ENCODE measurements at places on chromosomes 3 and 15.
A peak's percentile ranks its signal among the peaks of the same experiment; 100 is the strongest.

- DNase-seq, result no peak
Observed at GRCh38 chr15:80371924-80372323, 32.3 kb upstream of the ARNT2 start.

DNA sequence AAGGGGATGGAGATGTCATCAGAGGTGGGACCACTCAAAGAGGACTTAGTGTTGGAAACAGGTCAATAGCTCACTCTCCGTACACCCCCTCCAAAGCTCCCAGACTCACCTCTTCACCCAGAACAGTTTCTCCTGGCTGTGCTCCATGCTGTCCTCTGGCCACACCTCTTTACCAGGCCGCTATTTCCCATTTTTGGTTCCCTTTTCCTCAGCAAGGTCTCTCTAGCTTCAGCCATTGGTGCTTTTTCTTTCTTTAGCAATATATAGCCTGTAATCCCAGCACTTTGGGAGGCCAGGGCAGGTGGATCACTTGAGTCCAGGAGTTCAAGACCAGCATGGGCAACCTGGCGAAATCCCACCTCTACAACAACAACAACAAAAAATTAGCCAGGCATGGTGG lies 123.6 kb upstream of the SMAD3 start:
- DNase-seq, result no peak

- no peak for DNase-seq
Observed at GRCh38 chr3:183958226-183958625, 59.5 kb downstream of the ABCC5 start.

GRCh38 chr15:66895794-66896453 lies 169.5 kb upstream of the SMAD3 start:
- DNase-seq, result no peak

DNA sequence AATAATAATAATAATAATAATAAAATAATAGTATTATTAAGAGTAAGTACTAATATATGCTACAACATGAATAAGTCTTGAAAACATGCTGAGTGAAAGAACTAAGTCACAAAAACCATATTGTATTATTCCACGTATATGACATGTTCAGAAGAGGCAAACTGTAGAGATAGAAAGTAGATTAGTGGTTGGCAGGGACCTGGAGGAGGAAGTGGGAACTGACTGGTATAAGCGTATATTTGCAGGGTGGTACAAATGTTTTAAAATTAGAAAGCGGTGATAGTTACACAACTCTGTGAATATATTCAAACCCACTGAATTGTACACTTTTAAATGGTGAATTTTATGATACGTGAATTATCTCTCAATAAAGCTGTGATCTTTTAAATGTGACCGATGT lies 32.8 kb downstream of the LRRK1 start:
- no peak for DNase-seq

DNA sequence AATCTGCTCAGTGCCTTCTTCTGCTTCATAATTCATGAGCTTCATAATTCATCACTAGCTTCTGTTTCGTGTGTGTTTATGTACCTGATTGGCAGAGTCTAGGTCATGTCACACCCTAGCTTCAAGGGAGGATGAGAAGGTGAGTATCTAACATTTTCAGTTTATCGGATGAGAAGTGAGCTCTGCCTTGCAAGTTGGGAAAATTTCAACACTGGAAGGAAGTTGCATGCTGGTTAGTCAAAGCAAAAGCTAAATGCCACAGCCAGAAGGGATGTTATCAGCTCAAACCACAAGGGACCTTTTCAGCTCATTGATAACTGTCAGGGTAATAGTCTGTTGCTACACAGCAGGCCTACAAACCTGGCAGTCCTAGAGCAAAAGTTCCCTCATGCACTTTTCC lies 7.3 kb upstream of the TNFSF10 start:
- no peak for DNase-seq

GRCh38 chr15:89812011-89812846 lies 2.4 kb downstream of the ANPEP start:
- DNase-seq, result no peak

DNA sequence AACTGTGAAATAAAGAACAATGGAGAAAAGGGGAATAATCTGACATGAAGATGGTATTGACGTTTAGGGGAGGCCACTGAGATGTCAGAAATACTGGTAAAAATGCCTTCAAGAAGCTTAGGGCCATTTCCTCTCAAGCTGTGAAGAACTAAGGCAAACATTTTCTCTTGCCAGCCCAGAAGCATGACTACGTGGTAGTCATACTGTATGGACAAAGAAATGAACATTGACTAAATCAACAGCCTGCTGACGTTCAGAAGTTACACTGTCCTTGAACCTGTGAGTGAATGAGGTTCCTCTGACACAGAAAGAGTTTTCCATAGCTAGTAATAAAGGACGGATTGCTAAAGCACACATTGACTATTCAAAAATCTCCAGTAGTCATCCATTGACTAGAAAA lies 121.0 kb downstream of the P3H2 start:
- DNase-seq, result no peak

DNA sequence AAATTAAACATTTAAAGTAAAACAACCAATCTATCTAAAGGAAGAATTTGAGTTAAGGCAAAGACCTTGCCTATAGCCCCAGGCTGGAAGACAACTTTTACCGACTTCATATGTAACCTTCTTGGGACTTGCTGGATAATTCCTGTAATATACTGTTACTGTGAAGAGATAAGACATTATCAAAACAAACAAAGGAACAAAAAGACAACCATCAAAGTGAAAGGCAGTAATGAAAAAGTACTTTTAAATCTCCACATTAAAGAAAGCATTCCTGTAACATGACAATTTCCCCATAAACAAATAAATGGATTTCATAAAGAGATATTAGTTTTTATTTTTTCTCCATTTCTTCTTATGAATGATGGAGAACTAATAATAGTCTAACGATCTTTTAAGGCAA lies 2.4 kb downstream of the CMTM6 start:
- no peak for DNase-seq

- DNase-seq, result no peak
Observed at GRCh38 chr15:76576523-76577279, 240.1 kb downstream of the ISL2 start.

- peak; percentile 48 for DNase-seq
Observed at GRCh38 chr3:152444029-152444641, 175.4 kb downstream of the MBNL1 start.

GRCh38 chr15:39745415-39745814 lies 37.2 kb downstream of the FSIP1 start:
- DNase-seq, result no peak

DNA sequence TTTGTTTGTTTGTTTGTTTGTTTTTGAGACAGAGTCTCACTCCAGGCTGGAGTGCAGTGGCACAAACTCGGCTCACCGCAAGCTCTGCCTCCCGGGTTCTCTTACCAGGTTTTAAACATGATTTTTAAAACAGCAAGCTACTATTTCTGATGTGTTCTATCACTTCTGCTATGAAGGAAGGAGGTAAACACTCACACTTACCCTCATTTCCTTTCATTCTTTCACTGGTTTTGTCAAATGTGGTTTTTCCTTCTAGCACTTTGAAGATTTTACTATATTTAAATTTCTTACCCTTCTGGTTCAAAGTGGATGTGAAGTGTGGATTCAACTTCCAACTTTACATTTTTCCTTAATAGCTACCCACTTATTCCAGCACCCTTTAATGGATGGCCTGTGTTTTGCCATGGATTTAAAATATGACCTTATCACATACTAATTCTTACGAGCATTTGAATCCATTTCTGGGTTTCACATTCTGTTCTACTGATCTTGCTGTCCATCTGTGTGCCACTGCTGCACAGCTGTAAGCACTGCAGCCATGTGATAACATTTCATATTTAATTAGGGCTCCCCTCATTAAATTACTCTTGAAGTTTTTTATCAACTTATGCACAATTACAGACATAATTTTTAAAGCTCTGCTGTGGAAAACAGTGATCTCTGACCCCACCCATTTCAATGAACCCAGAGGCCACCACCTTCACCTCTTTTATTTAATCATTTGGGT lies 42.3 kb downstream of the TXNRD3 start:
- DNase-seq, result no peak

DNA sequence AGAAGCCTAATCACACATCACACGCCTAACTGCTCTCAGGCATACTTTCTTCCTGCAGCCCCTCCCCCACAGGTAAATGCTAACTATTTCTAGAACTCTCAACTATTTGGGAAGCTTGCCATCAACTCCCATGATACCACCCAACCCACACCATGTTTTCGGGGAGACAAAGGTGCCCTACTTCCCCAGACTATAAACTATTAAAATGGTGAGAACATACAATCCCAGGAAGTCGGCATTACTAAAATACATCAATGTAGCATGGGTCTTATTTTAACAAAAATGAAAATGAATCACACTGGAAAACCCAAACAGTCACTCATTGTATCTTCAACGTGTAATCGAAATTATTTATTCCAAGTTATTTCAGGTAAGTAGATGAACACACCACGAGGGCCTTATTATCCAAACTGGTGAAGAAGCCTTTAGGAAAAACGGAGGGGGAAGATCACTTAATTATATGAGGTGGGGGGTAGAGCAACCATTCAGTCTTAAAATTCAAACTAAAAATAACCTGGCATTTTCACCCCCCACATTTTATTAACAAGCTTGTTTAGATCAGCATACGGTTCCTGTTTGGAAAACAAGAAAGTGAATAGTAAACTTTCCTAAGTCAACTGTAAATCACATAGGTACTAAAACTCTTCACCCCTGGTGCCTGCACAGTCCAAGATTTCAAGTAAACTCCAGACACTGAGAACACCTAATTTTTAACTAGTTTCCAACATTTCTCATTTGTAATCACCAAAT lies 1.9 kb downstream of the TBL1XR1 start:
- peak; percentile 42 for DNase-seq

- DNase-seq, result no peak
Observed at GRCh38 chr3:160671231-160671630, 5.7 kb upstream of the ARL14 start.

- no peak for DNase-seq
Observed at GRCh38 chr15:20271647-20272046, 270.0 kb downstream of the GOLGA6L6 start.

GRCh38 chr15:57060799-57061198 lies 142.4 kb downstream of the TCF12 start:
- no peak for DNase-seq

- DNase-seq, result no peak
Observed at GRCh38 chr15:68700455-68701123, 120.1 kb downstream of the ANP32A start.

DNA sequence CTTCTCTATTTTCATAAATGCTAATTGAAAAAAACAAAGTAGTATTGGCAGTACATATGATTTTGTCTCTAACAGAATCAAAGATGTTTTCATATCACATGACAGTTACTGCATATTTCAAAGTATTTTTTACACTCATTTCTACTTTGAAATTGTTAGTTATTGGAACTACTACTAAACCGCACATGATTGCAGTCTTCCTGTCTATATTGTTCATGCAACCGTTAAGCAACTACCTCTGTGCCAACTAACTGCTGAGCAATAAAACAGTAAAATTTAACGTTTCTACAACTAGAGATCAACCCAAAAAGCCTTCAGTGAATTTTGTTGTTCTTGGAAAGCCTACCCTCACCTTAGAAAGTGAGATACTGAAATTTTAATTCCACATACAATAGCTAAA lies 64.2 kb downstream of the DMXL2 start:
- no peak for DNase-seq

GRCh38 chr3:43096761-43097160 lies 9.1 kb downstream of the POMGNT2 start:
- no peak for DNase-seq

- DNase-seq, result no peak
Observed at GRCh38 chr3:5194341-5194740, 6.8 kb downstream of the EDEM1 start.

DNA sequence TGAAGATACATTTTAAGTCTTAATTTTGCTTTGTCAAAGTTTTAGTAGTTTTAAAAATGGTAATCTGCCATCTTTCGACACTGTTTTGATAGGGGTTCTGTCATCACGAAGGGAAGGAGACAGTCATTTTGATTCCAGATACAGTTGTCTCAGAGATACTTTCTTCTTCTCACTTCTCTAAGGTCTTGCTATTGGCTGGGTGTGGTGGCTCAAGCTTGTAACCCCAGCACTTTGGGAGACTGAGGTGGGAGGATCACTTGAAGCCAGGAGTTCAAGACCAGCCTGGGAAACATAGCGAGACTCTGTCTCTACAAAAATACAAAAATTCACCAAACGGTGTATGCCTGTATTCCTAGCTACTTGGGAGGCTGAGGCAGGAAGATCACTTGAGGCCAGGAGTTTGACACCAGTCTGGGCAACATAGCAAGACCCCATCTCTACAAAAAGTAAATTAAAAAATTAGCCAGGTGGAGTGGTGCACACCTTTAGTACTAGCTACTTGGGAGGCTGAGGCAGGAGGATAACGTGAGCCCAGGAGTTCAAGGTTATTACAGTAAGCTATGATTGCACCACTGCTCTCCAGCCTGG lies 3.3 kb downstream of the RAB8B start:
- DNase-seq, result no peak

DNA sequence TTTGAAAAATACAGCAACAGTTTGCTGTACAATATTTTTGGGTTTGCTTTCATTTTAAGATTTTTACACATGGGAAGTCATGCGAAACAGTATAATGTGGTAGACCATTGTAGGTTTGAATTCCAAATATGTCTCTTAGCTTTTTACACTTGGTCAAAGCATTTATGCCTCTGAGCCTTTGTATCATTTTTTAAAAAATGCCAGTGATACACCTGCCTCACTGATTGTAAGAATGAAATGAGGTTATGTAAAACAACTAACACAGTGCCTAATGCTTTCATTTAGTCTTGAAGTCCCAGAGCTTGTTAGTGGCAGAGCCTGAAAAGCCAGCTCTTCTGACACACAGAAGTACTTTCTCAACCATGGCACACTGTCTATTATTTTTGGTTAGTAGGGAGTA lies 202.0 kb downstream of the UBE2E2 start:
- DNase-seq, result no peak

DNA sequence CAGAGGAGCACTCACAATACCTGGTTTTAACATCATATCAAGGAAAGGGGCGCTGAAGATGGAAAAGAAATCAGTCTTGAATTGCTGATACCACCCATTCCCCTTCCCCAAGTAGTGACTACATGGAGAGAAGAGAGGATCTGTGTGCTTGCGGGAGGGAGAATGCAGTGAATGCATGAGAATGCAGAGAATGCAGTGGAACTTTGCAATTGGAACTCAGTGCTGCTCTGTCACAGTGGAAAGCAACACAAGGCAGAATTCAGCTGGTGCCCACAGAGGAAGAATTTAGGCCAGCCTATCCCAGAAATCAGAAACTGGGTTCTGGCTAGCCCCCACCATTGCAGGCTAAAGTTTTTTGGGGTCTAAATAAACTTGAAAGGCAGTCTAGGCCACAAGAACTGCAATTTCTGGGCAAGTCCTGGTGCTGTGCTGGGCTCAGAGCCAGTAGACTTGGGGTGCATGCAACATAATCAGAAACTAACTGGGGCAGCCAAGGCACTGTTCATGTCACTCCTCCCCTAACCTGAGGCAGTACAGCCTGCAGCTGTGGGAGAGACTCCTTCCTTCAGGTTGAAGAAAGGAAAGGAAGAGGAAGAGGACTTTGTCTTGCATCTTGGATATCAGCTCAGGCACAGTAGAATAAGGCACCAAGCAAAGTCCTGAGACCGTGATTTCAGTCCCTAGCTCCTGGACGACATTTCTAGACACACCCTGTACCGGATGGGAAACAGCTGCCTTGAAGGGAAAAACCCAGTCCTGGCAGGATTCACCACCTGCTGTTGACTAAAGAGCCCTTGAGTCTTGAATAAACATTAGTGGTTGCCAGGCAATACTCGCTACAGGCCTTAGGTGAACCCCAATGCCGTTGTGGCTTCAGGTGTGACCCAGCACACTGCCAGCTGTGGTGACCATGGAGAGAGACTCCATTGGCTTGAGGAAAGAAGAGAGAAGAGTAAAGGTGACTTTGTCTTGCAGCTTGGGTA lies 329.3 kb downstream of the TBL1XR1 start:
- DNase-seq, result peak; percentile 94

- no peak for DNase-seq
Observed at GRCh38 chr3:158562674-158563073, 8.3 kb upstream of the MLF1 start.

All from NCI-H1105 (cell line).